Cardiac muscle cell (in vitro differentiated cells and primary cell): ENCODE measurements at places on chromosomes 16 and 17.
A peak's percentile ranks its signal among the peaks of the same experiment; 100 is the strongest.

DNA sequence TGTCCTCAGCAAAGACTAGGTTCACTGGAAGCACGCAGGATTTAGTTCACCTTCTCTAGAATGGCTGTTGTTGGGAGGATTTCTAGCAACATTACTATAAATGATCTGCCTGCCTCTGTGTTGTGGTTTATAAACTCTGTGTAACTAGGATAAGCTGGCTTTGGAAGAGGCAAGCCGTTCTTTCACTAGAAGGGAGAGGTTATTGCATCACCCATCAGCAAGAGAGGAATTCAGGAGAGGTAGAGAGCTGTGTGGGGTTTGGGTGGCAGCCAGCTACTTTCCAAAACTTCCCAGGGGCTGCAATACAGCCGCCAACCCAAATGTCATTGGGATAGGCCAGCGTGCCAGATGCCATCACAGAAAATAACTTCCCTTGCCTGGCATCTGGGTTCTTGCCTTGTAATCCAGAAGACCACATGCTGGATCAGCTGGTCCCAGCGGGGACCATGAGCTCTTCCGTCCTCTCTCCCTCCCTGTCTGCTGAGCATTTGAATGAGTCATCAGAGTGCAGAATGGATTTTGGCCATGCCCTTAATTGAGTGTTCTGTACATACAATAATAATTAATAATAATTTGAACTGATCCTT lies 95.7 kb upstream of the RBFOX1 start:
- no peak for DNase-seq

DNA sequence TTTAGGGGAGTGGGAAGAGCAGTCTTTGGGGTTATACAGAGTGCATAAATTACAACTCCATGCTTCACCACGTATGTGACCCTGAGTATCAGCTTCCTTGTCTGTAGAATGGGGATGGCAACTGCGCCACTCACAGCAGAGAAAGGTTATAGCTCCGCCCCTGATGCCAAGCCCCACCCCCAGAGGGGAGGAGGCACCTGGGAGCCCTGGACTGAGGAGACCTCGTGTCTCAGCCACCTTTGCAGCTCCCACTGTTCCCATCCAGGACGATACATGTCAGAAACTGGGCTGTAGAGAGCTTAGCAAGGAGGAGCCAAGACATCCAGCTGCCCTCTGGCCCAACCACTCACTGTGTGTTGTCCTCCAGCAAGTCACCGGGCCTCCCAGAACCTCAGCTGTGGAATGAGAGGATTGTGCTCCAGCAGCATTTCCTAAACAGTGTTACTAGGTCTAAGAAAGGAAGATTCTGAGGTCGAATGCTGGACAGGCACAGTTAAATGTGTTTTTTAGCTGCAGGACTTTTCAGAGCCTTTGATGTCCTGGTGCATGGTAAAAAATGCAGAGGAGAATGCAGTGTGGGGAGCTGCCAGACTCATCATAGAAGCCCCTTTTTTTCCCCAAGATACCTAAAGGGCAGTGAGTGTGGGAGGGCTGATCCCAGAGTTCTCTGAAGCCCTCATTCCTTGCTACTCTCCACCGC lies 49.4 kb downstream of the BEAN1 start:
- no peak for DNase-seq

GRCh38 chr17:81954131-81955057 lies 6.6 kb downstream of the NOTUM start:
- no peak for DNase-seq

GRCh38 chr16:3963203-3963602 lies 82.7 kb upstream of the CREBBP start:
- peak; percentile 30 for DNase-seq

- no peak for DNase-seq
Observed at GRCh38 chr16:54454616-54455015, 168.0 kb upstream of the IRX3 start.

- no peak for DNase-seq
Observed at GRCh38 chr16:84717484-84717883, 17.7 kb downstream of the USP10 start.

DNA sequence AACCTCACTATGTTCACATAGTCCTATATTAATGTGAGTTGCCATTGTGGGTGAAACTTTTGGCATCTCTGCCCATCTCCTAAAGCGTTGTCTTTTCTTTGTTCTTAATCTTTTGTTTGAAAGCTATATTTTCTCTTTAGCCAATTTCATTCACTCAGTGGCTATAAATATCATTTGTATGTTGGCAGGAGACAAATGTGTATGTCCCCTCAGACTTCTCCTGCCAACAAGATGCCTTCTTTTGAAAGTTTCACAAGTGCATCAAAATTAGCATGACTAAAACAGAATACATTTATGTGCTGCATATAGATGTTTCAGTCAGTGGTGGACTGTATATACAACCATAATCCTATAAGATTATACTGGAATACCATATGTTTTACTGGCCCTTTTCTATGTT lies 109.0 kb downstream of the CA10 start:
- DNase-seq: no peak

GRCh38 chr16:58102665-58103392 lies 26.4 kb downstream of the CFAP20 start:
- no peak for DNase-seq

DNA sequence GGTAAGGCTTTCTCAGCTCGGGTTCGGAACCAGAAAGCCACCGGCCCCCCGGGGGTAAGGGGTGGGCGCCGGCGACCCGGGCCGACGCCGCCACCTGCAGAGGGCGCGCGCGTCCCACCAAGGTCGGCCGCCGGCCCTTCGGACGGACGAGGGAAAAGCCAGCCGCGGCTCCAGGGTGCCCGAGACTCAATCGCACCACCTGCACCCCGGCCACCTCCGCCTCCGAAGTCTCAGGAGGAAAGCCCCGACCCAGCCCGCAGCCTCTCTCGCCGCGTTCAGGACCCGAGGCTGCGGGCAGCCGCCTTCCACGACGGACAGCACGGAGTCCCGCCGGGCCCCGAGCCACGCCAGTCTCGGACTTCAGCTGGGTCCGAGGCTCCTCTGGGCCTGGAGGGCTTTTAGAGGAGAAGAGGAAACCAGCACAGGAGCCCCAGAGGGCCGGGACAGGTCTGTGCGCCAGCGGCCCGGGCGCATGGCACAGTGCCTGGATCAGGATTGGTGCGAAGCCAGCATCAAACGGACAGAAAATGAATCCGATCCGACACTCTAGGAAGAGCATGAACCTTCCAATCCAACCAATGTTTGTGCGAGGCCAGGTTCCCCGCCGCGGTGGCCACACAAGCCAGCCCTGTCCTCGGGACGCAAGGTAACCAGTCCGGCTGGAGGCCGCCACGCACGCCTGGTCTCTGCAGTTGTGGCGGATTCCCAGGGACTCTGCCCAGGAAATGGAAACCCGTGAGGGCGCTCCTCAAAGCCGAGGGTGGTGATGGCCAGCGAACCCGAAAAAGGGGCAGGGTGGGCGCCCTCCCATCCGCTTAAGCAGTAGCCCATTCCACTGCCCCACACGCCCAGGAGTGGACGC lies 6.7 kb downstream of the CBX8 start:
- peak; percentile 39 for DNase-seq

GRCh38 chr17:3965118-3965800 lies 1.0 kb upstream of the ATP2A3 start:
- DNase-seq: peak; percentile 58

- no peak for DNase-seq
Observed at GRCh38 chr16:75446416-75446815, 13.1 kb upstream of the CFDP1 start.

DNA sequence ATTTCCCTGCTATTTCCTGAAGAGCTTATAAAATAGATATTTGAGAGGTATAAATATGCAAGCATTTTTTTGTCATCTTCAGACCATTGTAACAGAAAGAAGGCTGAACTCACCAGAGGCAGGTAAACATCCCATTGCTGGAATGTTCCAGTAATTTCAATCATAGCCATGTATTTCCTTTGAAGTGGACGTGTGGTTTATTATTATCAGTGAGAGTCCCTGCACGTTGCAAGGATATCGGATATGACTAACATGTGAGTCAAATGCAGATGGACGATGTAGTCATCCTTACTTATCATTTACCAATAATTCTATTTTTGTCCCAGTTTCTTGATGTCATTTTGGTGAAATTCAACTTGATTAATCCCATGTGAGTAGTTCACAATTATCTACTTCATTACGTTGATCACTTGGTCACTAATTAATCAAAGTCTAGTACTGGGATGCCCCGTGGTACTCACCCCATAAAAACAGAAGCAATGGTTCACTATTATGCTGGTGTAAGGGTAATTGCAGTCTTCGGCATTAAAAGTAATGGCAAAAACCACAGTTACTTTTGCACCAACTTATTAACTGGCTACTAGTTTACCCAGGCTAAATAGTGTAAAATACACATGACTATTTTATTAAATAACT lies 89.5 kb downstream of the VAT1L start:
- no peak for DNase-seq

DNA sequence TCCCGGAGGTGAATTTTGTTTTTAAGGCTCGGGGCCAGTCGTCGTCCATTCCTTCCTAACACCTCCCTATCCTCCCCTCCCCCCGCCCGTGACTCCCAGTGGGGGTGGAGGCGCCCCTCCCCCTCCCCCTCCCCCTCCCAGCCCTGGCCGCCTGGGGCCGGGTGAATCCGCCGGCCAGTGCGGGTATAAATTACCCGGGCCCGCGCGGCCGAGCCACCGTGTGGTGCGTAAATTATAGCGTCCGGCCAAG lies 2.0 kb upstream of the GSE1 start:
- DNase-seq: peak; percentile 20

DNA sequence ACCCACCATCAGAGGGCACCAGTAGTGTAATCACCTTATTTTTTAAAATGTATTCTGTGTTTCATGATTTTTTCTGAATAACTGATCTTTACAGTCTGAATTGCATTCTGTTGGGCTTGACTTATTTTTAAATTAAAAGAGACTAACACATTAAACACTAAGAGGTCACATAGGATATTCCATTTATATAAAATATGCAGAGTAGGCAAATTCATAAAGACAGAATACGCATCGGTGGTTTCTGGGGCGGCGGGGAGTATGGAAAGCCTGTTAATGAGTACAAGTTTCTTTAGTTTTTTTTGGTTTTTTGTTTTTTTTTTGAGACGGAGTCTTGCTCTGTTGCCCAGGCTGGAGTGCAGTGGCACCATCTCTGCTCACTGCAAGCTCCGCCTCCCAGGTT lies 366.3 kb downstream of the WWOX start:
- no peak for DNase-seq

GRCh38 chr16:57600048-57600835 lies 28.2 kb upstream of the ADGRG1 start:
- peak; percentile 72 for DNase-seq

GRCh38 chr16:23232806-23233205 lies 50.3 kb downstream of the SCNN1G start:
- no peak for DNase-seq

GRCh38 chr17:57875290-57876022 lies 25.6 kb upstream of the MRPS23 start:
- peak; percentile 99 for DNase-seq
